Activated T-helper 17 cell treated with anti-CD3 and anti-CD28 coated beads, Interleukin-2, amount 50 U/mL, for 72 hours (primary cell): ENCODE measurements at places on chromosomes 4 and X. TPM values are rescaled to one million over a fixed set of nuclear protein-coding genes. Genes with fewer than 3 reads are reported as not detected.
A peak's percentile ranks its signal among the peaks of the same experiment; 100 is the strongest.

- ATAC-seq = peak; percentile 50
Measured at GRCh38 chr4:101114936-101115372, 232.4 kb downstream of the PPP3CA start.

The BTC gene
- not detected for total RNA-seq

- ATAC-seq = no peak
Measured at GRCh38 chr4:142316913-142317312, 529.2 kb downstream of the INPP4B start.

The CITED1 gene
- total RNA-seq = not detected

The CT55 gene
- total RNA-seq = not detected
